ENCODE measurements at places on chromosomes 7 and 10.
A peak's percentile ranks its signal among the peaks of the same experiment; 100 is the strongest.

DNA sequence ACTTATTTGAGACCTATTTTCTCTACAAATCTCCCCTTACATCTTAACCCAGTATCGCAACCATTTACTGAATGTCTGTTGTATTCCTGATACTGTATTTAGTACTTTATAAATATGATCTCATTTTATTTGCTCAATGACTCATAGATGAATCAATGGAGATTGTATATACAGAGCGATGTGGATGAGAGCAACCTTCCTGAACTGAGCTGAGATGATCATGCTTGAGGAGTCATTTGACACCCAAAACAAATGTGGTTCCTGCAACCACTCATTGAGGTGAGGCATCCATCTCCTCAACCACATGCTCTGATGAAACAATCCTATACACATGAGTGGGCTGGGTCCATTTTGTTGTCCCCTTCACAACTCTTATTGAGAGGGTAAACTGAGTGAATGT, 250.0 kb downstream of the CDC14C start:
- DNase-seq, result peak; percentile 10

DNA sequence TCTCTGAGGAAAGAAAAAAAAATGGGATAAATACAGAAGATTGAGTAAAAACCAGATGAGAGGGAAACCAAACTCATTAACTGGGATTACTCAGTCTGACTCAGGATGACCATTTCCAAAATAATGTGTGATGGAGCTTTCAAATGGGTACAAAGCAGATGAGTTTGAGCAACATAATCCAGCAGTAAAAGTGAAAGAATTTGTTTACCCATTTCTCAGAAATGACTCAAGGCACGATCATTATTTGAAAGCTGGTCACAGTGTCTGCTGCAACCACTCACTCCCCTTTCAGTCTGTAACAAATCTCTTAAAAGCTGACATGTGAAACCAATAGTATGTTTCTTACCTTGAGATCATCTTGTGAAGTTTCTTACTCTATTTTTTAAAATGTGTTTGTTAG, 104.7 kb upstream of the KLF14 start:
- peak; percentile 24 for DNase-seq

GRCh38 chr7:132639983-132640382, 63.7 kb upstream of the PLXNA4 start:
- DNase-seq, result no peak

GRCh38 chr7:128352153-128352537, 8.4 kb upstream of the RBM28 start:
- peak; percentile 38 for DNase-seq

DNA sequence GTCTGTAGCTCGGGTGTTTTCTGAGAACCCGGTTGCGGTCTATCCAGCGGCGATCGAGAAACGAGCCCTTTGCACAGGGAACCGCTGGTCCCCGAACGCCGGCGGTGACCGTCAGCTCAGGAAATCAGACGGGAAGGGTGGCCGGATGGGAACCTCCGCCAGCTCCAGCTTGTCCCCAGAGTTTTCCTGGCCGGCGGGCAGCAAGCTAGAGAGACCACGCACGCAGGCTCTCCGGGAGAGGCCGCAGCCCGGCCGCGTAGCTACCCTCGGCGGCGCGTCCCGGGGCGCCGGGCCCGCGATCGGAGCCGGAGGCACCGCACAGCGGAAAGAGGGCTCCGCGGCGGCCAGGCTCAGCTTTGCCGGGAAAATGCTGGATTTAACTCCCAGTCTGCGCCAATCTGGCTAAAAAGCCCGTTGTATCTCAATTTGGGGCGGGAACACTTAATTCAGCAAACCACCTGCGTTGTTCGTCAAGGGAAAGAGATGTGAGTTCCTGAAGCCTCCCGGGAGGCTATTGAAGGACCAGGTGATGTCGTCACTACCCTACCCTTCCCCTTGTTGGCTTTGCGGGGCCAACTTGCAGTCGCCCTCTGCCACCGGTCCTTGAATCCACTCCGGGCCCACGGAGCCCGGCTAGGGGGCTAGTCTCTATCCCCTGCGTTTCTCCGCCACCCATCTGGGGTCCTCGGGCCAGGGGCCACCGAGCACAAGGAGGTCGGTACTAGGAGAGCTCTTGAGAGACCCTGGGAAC, 859 bp upstream of the CH25H start:
- DNase-seq, result peak; percentile 40

DNA sequence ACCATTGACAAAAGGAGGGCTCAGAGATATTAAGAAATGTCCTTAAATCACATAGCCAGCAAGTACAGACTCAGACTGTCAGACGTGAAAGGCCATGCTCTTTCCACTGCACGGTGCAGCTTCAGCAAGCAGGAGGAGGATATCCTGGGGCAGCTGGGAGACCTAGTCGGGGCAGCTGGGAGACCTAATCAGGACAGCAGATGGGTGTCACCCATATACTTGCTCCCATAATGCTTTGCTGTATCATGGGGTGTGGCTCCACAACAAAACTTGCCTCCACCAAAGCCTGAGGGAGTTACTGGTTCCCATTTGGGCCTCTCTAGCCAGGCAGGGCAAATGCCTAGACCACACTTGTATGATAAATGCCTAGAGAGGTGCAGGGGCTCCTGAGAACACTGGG, 55.4 kb downstream of the GRID1 start:
- no peak for DNase-seq
